ENCODE measurements at places on chromosomes 12 and 14. TPM values are rescaled to one million over a fixed set of nuclear protein-coding genes. Genes with fewer than 3 reads are reported as not detected.

DNA sequence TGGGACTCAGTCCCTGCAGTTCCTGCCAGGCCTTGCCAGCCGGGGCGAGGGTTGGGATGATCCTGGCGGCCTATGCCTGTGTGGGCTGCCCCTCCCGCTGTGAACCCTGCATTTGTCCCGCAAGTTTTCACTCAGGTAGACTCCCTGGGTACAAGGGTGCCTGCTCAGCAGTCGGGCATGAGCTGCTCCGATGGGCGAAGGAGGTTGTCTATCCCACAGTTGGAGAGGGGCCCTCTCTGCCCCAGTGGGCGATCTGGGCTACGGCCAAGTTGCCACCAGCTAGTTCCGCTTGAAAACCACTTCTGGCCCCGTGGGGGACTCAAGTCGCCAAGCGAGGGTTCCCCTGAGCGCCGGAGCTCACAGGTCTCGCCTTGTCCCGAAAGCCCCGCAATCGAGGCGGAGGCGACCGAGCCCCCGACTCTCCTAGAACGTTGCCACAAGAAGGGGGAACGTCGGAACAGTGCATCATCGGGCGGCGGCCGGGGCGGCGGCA lies 365 bp upstream of the TPI1 start:
- DNase-seq, result no peak

DNA sequence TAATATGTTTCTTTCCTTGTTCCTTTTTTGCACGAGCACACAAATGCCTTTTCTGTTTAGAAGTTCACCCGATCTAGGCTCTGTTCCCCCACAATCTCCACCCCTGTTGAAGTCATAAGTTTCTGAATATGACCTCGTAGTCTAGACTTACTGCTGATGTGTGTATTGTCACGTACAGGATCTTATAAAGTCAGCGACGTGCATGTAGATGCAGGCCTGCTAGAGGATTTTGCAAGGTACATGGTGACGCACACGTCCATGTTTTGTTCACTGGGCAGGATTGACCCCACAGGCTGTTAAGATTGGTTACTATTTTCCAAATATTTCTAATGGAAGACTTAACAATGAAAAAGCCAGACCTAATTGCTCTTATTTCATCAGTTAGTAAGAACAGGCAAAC lies 46.2 kb upstream of the CCDC91 start:
- DNase-seq, result no peak

The HHIPL1 gene
- 0.99 TPM for polyA plus RNA-seq

The PDZRN4 gene
- 0.29 TPM for polyA plus RNA-seq

The RNF212B gene
- 0.06 TPM for polyA plus RNA-seq
